ENCODE measurements at places on chromosomes 11 and 22.
A peak's percentile ranks its signal among the peaks of the same experiment; 100 is the strongest.

GRCh38 chr11:126188332-126189108 is 22.9 kb downstream of the RPUSD4 start:
- no peak for DNase-seq

GRCh38 chr22:50091092-50091768 is 1.4 kb downstream of the MOV10L1 start:
- DNase-seq: no peak

DNA sequence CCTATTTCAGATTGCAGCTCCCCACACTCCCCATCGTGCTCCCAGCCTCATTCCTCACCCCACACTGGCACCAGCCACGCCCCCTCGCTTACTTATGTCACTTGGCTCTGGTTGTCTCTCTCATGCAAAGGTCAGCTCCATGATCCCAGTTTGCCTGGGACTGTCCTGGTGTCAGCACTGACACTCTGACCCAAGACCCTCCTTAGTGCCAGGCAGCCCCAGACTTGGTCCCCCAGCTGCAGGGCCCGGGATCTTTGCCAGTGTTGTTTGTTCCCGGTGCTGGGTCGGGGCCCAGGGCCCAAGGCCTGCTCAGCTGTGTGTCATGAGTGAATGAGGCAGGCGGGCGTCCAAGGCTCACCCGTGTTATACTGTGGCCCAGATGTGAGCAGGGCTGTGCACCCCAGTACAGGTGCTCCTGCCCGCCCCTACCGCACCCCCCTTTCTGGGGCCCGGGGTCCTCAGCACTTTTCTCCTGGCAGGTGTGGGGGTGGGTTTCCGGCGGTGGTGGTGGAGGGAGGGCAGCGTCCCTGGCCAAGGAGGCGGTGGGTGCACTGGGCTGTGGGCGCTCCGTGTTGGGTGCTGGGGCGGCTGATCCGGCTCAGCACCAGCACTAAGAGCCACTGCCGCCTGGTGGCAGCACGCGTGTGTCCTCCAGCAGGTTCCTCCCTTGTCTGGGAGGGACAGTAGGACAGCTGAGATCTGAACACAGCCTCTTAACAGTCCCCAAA is 19.5 kb downstream of the IL17REL start:
- peak; percentile 85 for DNase-seq

- peak; percentile 27 for DNase-seq
Measured at GRCh38 chr22:24005201-24005600, at the start of gene GSTT4. Gene GSTT4, minus strand, starts transcription at chr22:24005453. Its CDS starts 97 bp downstream, at chr22:24005356.

GRCh38 chr22:23722724-23723123 is 28.2 kb downstream of the ZNF70 start:
- no peak for DNase-seq

DNA sequence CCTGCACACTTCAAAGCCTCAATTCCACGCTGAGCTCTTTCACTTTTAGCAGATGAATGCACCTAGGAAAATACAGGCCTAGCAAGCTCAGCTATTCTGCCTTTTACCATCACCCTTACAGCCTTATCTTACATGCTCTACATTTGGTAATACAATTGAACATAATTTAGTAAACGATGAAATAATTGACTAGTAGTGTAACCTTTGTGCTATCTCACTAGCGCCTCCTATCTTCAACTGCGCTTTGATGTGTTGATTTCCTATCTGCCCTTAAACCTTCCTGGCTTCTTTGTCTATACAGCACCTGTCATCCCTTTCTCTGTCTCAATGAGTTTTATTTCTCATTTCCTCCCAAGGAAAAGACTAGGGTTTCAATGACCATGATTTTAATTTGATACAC is 149.7 kb downstream of the LRRC4C start:
- no peak for DNase-seq

- no peak for DNase-seq
Measured at GRCh38 chr11:60905551-60906113, 753 bp downstream of the PRPF19 start.

DNA sequence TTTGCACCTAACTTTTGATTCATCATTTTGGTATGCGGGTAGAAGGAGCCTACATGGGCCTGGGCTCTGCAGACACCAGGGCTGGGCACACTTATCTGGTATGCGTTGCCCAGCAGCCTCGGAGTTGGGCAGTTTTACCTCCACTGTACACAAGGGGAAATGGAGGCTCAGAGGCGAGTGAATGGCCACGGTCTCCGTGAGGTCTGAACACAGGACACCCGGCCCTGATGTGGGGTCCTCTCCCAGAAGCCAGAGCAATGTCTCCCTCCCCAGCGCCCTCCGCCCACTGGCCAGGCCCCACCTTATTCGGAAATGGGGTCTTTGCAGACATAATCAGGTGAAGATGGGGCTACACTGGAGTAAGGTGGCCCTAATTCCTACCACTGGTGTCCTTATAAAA is 43.7 kb downstream of the OSBPL5 start:
- DNase-seq: no peak

DNA sequence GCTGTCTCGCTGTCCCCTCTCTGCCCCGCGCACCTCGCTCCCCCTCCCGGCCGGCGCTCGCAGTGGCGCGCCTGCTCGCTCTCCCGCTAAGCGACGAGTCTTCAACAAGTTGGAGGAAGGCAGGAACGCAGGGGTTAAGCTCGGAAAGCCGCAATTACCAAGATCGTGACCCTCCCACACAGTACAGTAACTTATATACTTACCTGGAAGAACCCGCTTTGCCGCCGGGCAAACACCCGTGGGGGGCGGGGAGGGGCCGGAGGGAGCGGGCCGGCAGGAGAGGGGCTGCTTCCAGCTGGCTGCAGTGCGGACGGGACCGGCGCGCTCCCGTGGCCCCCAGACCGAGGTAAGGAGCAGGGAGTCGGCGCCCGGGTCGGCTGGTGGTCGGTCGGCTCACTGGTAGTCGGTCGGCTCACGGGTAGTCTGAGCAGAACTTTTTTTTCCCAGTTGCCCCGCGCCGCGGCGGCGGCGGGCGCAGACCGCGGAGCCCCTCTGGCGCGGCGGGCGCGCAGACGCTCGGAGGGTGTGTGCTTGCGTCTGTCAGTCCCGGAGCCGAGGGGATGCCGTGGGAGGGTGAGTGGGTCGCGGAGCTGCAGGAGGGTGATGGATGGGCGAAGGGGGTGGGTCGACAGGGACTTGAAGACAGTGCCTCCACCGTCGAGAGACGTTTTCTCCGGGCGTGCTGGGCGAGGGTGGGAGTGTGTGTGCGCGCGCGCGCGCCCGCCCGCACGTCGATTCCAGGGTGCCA is 101.2 kb upstream of the HSD17B12 start:
- peak; percentile 64 for DNase-seq

DNA sequence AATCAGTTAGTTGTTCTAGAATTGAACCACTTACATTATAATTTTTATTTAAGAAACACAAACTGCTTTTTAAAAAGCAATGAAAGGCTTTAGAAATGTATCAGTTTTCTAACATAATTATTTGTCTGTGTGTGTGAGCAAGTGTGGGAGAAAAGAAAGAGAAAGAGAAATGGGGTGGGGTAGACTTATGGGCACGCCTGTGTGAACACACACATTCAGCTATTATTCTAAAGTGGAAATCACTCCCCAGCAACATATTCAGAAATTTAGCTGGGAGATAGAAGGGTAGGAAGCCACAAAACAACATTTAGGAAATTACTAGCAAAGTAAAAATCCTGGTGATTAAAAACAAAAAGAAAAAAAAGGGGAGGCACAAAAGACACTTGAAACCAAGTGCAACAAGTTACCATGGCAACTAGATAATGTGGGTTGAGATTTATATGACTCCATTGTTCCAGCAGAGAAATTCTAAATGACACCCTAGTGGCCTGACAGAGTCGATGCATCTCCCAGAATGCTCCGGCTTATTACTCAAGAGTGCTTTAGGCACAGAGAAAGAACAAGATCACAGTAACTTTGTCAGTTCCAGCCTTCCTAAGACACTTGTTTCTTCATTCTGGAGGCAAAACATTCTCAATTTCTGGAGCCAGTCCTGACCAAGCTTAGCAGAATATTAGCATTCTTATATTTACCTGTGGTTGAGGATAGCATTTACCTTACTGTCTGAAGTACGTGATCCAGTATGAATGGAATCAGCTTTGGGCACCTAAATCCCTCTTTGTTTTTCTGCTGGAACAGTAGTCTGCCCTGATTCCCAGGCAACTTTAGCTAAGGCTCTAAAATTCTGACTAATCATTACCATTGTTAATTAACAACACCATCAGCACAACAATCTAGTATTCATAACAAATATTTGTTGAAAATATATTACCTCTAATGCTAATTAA is 444.4 kb downstream of the DLG2 start:
- DNase-seq: peak; percentile 6

GRCh38 chr11:8533332-8533731 is 60.7 kb downstream of the STK33 start:
- DNase-seq: no peak
